RCC 7860 (cell line): ENCODE measurements at places on chromosomes 4 and X.

DNA sequence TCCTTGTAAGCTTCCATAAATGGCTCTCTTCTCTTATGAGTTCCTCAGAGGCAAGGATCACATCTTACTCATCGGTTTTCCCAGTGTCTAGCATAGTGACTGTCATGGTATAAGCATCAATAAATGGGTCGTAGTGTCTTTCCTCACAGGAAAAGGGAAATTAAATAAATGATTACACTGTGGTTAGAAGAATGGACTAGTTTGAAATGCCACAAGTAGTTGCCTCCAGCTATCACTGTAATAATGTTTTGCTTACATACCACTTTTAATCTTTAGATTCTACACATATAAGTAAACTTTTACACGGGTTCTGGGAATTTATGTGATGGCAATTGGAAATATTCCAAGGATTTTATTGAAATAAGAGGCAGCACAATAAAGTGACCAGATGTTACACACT, 152.8 kb upstream of the CXorf51A start:
- DNase-seq = no peak

- no peak for DNase-seq
These were observed 26.2 kb upstream of the FREM3 start for GRCh38 chr4:143726714-143727113.

- DNase-seq = no peak
These were observed 45.0 kb downstream of the VCX2 start for GRCh38 chrX:8126092-8126491.

GRCh38 chr4:5114950-5115349, 63.7 kb downstream of the STK32B start:
- DNase-seq = no peak

- no peak for DNase-seq
These were observed 335.2 kb downstream of the ADAM29 start for GRCh38 chr4:175253184-175253902.

- no peak for DNase-seq
These were observed 5.2 kb downstream of the KCNE5 start for GRCh38 chrX:109619771-109620170.

GRCh38 chr4:86938771-86939520, 4.1 kb downstream of the AFF1 start:
- no peak for DNase-seq

- no peak for DNase-seq
These were observed at the start of gene NWD2 for GRCh38 chr4:37244583-37245390. TSS of gene NWD2 (plus strand) at chr4:37244743. CDS start at chr4:37245068, 325 bp downstream.

DNA sequence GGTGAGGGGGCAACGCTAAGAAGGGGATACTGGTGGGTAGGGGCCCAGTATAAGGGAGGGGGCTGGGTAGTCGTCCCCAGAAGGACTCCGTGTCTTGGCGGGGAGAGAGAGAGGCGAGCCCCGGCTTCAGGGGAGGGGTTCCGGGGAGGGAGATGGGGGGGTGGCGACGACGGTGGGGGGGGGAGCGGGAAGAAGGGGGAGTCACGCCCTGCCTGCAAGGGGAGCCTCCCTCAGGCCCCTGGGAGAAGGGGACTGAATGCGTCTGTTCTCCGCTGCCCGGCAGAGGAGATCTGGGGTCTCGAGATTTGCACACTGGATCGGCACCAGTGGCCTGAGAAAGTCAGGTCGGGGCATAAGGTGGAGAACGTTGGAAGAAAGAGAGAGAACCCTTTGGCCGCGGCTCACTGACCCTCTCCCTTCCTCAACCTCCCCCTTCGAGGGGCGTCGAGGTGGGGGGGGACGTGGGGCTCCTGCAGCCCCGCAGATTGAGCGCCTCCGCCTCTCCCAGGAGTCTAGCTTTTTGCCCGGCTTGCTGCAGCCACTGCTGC, 609 bp upstream of the BCORL1 start:
- no peak for DNase-seq

GRCh38 chrX:39772057-39772832, 325.5 kb downstream of the BCOR start:
- DNase-seq = no peak

- DNase-seq = no peak
These were observed 35.5 kb upstream of the PLAC8 start for GRCh38 chr4:83149865-83150652.

DNA sequence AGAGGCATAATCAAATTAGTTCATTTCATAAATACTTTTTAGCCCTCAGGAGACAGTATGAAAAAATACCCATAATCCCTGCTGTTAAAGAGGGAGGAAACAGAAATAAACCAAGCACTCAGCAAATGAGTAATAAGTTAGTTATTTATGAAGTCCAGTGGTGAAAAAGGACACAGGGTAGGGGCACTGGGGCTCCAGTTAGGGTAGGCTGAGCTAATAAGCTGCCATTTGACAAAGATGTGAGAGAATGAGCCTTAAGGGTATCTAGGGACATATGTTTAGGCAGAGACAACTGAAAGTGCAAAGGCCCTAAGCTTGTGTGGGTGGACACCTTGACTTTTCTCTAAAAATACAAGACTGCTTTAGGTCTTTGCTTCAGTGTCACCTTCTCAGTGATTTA, 94.4 kb downstream of the IL15 start:
- DNase-seq = no peak

- DNase-seq = no peak
These were observed 199.4 kb downstream of the PALLD start for GRCh38 chr4:168696280-168696679.

- DNase-seq = no peak
These were observed 38.0 kb upstream of the EMCN start for GRCh38 chr4:100555611-100556337.

- DNase-seq = no peak
These were observed 9.9 kb downstream of the MTMR1 start for GRCh38 chrX:150702966-150703694.

DNA sequence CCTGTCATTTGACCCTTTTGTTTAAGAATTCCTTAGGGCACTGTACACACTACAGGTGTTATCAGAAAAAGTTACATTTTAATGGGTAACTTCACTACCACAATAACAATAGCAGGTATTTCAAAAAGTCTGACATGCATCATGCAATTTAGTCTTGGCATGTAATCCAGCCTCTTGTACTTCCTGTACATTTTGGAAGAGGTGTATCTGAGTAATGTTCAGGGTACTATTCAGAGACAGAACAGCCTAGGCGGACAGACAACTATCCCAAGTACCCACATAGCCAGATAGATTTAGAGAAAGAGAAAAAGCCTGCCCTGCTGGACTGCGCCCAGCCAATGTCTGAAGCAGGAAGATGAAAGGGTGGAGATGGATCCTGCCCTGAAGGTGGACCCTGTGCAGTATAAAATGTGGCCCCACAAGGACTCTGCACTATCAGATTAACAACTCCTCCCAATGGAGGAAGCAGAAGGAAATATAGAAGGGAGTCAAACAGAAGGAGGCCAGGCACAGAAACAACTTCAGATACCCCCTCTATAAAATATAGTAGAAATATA, 8.5 kb downstream of the UGT2B7 start:
- DNase-seq = no peak

DNA sequence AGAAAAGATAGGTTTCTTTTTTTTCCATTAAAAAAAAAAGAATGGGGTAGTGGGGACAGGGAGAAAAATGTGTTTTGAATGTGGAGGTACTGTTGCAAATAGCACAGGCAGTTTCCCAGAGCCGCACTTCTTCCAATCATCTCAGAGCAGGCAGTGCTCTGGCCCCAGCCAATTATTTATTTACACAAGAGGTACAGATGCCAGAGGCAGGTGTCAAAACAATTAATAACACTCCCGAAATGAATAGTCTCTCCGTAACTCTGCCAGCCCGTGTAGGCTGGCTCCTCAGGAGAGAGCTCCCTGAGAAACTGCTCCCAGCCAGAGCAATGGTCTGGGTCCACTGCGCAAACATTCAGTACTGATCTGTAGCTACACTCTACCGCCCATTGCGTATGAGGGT, 130.8 kb upstream of the IL1RAPL2 start:
- no peak for DNase-seq

- no peak for DNase-seq
These were observed 148.3 kb downstream of the MAML3 start for GRCh38 chr4:140005699-140006098.

DNA sequence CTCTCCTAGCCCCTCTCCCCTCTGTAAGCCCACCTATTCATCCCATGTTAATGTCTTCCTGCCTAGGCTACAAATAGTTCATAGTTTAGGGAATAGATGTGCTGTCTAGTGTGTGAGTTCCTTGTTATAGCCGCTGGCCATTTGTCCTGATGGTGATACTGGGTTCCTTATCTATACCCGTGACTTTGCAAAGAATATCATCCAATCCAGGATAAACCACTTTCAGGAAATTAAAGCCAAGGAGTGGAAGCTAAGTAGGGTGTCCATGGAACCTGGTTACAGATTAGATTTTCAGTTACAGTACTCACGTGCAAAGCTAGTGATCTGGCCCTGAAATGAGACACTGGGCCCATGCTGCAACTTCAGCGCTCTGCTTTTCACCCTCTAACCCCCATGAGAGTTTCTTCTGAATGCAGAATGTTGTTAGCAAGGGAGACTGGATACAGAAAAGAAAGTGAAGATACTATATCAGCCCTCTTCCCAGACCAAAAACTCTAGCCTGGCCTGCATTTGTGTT, 111.4 kb downstream of the TMEM164 start:
- DNase-seq = no peak

- DNase-seq = no peak
These were observed 16.0 kb upstream of the C4orf36 start for GRCh38 chr4:86908251-86908657.

- no peak for DNase-seq
These were observed 90.8 kb downstream of the PSAPL1 start for GRCh38 chr4:7343950-7344349.

GRCh38 chr4:155208258-155209054, at the start of gene NPY2R:
TSS of gene NPY2R (plus strand) at chr4:155208636. CDS start at chr4:155213940, 5,304 bp downstream.
- DNase-seq = no peak

- no peak for DNase-seq
These were observed 73.1 kb downstream of the METTL14 start for GRCh38 chr4:118758293-118758692.

GRCh38 chr4:39169426-39169825, 12.9 kb upstream of the WDR19 start:
- DNase-seq = peak; percentile 11

DNA sequence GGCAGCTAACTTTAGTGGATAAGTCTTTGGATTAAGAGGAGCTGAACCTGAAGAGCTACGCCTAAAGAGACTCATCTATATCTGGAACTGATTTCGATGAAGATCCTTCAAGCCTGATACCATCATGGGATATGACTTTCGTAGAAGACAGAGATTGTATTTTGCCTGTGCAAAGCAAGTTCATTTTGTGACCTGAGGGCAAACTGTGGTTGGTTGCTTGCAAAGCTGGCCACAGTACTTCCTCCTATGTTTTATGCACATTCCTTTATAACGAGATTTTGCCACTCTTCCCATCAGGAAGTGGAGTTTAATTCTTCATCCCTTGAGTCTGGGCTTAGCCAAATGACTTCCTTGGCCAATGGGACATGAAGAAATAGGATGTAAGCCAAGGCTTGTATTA, 519.3 kb upstream of the NR3C2 start:
- DNase-seq = no peak

GRCh38 chr4:11503166-11503565, 74.5 kb upstream of the HS3ST1 start:
- peak; percentile 16 for DNase-seq

DNA sequence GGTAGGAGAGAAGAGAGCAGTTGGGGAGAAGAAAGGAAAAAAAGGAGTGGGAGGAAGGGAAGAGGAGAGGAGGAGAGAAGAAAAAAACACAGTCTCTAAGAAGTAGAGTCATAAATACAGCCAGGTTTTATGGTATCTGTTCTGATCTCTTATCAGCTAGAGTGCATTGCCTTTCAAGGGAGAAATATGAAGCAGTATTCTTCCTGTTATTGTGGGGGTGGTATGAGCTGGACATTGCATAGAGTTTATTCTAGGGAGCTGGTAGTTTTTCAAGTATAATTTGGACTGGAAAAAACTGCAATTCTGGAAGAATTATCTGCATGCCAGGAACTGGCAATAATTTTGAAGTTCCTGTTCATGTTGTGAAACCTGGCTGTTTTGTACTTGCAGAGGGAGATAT, 54.9 kb upstream of the TAB3 start:
- no peak for DNase-seq

DNA sequence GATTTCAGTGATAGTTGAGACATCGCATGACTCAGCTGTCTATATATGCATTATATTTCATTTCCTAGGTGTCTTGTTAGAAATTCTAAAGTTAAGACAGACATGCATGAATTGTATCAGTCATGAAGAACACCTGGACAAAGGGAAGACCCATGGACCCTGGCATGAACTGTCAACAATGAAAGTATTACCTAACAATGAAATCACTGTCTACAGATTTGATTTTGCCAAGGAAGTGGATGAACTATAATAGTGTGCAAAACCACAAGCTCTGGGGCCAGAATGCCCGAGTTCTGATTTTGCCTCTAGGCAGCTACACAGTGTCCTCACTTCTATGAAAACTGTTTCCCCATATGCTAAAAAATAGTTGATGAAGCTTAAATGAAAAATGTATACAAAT, 386.1 kb downstream of the NLGN4X start:
- DNase-seq = no peak

DNA sequence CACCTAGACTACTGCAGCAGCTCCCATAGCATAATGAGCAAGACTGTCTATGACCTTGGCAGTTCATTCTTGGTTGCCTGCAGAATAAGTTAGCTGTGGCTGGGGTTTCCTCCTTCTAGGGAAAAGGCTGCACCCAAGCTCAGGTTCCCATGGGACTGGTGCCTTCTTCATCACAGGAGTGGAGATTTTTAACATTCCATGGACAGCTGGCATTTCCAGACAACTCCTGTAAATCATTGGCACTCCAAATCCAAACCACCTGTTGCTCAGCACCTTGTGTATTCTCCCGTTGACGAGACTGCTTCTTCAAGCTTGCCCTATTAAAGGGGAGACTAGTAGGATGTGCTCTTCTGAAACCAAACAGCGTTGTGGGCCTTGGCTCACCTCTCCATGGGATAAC, 7.8 kb upstream of the NUP54 start:
- DNase-seq = no peak
